ENCODE measurements at places on chromosomes 1 and 21.

- peak; percentile 94 for DNase-seq
Measured at GRCh38 chr1:108963052-108963686, at the start of gene CLCC1. Gene CLCC1, minus strand, starts transcription at chr1:108963484. Its CDS starts 13,047 bp downstream, at chr1:108950437.

DNA sequence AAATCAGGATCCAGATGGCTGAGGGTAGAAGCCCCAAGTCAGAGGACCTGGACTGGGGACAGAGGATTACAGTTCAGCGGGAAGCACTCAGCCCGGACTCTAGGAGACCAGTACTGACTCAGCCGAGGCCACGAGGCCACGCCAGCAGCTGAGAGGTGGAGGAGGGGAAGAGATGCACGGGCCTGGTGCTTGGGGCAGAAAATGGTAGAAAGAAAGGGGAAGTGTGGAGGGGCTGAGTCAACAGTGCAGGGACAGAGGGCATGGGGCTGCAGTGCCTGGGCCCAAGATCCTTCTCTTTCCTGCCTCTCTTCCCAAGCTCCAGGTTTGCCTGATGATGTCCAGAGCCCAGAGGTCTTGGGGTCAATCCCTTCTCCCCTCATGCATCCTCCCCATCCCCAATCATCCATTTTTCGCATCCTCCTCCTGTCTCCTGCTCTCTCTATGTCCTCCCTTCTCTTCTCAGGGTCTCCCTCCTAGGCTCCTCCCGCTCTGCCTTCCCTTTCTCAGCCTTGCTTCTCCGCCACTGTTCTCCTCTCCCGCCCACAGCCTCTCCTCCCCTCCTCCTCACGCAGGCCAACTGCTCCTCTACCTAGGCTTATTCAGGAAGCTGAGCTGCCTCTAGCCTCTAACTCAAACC lies 7.7 kb downstream of the ARHGEF2 start:
- peak; percentile 38 for DNase-seq

GRCh38 chr1:76942549-76942948 lies 75.3 kb downstream of the ST6GALNAC5 start:
- DNase-seq, result no peak

DNA sequence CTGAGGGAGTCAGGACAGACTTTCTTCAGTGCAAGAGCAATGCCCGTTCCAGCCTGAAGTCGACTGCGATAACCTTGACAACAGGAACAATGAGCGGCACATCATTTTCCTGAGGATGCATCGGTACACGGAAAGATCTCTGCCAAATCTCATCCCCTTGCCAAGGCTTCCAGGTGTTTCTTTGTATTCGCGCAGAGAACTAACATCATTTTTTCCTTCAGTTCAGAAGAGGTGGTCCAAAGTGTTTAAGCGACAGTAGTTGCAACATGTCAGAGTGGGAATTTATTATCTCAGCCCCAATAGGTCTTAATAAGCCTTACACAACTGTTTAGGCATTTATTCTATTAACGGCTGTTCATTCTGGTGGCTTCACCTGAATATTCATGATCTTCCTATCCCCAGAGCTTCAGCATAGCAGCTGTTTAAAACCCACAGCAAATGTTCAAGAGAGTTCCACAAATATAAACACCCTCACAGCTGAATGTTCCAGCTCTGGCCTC lies 129.7 kb upstream of the NFIA start:
- DNase-seq, result no peak

DNA sequence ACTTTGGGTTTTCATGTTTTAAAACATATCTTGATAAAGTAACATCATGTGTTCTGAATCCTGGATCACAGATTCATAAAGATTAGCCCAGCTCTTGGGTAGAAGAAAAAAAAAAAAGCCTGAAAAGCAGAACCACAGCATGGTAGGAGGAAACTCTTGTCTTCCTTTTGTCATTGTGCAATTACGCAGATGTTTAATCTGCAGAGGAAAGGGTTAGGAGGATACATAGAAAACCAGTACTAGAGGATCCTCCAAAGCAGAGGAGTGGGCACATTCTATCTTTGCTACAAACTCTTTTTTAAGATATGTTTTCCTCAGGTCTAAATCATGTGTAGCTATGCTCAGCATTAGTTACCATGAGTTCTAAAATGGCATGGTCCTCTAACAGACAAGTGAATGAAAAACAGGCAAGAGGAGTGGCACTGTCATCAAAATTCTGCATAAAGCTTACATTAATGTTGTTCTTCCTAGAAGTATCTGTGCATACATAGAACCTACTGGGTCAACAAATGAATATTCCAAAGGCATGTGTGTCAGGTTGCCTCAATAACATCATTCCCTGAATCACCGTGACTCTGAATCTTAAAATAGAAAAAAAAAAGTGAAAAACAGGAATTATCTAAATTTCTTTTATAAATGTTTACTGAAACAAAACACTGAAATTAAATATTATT lies 107.0 kb downstream of the NME7 start:
- DNase-seq, result peak; percentile 4

DNA sequence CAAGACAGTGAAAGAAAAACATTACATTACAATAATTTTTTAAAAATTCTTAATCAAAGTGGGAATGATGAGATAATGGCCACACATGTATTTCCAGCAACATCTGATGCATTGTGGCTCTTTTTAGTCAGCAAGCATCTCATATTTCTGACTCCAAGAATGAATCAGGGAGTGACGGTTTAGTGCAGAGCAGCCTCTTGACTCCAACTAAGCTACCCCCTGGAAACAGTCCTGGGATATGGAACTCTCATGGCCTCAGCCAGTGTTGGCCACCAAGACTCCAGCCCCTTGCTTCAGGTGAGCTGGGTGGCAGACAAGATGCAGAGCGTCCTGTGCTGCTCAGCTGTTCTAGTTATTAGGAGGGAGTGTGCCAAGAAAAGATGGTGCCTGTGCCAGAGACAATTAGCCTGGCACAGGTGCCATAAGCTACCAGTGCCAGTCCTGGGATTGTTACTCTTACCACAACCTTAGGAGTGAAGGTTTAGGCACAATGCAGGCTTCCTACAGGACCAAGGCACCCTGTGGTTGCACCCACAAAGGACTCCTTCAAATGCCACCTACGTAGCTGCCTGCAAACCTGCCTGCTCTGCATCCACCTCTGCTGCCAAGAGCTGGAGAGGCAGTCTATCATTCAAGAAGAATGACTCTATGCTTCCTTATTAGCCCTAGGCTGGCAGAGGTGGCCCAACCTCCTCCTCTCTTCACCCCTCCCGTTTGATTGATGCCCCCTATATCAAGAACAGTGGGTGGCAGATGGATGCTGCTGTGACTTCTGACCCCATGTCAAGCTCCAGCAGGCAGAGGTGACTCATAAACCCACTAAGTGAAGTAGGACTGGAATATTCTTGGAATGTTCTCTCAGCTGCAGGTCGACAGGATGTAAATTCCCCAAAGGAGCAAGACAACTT lies 6.0 kb upstream of the SEC16B start:
- no peak for DNase-seq

All from neural progenitor cell (in vitro differentiated cells).